Type B pancreatic cell (in vitro differentiated cells): ENCODE measurements at places on chromosomes 6 and 20.

DNA sequence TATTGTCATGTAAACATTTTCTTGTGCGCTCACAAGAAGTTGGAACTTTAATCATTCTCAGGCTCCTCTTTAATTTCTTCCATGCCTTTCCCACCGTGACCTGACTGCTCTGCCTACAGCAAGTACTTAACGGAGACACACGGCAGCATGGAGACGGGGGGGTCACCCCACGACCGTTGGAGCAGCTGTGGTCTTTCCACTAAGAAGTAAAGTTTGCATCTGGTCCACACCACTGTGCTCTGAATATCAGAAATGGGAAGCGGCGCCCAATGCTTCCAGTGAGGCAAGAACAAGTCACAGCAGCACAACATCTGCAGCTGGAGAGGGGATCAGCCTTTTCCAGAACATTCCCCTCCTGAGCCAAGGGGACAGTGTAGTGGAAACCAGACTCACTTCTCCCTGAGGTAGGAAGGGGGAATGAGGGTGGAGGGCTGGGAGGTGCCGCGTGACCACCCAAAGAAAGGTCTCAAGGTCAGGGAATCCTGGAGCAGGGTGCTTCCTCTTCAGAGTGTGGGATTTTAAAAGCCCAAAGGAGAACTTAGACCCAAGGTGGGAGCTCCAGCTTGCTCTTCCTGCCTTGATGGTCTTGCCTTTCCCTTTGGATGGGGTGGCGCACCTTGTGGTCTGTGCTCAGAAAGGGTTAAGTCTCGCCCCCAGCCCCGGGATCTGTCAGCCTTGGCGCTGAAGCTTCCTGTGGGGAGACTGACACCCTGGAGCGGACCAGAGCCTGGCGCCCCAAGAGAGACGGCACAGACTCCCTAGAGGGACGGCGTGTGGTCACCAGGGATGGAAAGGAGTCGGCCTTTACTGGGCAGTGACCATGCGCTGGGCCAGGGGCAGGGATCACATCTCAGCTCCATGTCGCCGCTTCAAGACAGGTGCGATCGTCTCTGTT lies 25.6 kb upstream of the SMOC2 start:
- H3K4me1 ChIP-seq = peaks cover 25% of the 10 kb centered on the region
- peaks cover 11% of the 10 kb centered on the region for H3K27me3 ChIP-seq
- no peak overlapping the region for H3K27ac ChIP-seq
- no peak overlapping the region for H3K4me3 ChIP-seq
- H3K36me3 ChIP-seq = no peaks in the 10 kb centered on the region
- no peak for DNase-seq

DNA sequence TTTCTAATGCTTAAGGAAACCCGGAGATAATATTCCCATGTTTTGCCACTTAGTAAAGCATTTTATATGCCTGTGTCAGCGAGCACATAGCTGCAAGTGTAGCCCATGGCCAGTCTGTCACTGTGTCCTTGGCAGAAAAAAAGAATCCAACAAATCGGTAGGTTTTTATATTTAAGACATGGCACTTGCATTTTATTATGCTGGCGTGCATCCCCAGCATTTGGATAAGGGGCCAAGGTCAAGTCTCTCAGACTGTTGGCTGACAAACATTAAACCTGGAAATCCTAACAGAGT lies 1.2 kb upstream of the ZNF184 start:
- H3K4me1 ChIP-seq = peaks cover 16% of the 10 kb centered on the region
- DNase-seq = no peak
- H3K36me3 ChIP-seq = peaks cover 14% of the 10 kb centered on the region
- H3K27me3 ChIP-seq = no peaks in the 10 kb centered on the region
- H3K4me3 ChIP-seq = peak overlapping the region; percentile 92

DNA sequence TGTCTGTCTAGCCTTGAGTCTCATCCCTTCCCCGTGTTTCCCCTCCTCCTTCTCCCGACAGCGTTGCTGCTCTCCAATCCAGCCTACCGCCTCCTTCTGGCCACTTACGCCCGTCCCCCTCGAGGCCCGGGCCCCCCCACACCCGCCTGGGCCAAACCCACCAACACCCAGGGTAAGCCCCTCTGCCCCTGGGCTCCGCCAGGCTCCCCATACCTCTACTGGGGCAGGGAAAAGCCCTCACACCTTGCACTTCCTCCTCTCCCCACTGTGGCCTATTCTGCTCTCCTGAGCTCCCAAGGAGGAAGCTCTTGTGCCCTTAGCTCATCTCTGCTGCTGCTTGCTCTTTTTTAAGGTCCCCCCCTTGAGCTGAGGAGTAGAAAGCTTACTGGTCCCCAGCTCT lies 11.0 kb downstream of the DDR1 start:
- peaks cover 17% of the 10 kb centered on the region for H3K36me3 ChIP-seq
- H3K4me3 ChIP-seq = no peak overlapping the region
- H3K27me3 ChIP-seq = no peaks in the 10 kb centered on the region
- peaks cover 7% of the 10 kb centered on the region for H3K4me1 ChIP-seq

GRCh38 chr6:138371720-138372119 lies 6.0 kb upstream of the SMIM28 start:
- peak overlapping the region; percentile 9 for H3K4me3 ChIP-seq
- peaks cover 10% of the 10 kb centered on the region for H3K4me1 ChIP-seq
- H3K27ac ChIP-seq = no peak overlapping the region
- no peaks in the 10 kb centered on the region for H3K36me3 ChIP-seq
- no peak for DNase-seq
- H3K27me3 ChIP-seq = no peaks in the 10 kb centered on the region

DNA sequence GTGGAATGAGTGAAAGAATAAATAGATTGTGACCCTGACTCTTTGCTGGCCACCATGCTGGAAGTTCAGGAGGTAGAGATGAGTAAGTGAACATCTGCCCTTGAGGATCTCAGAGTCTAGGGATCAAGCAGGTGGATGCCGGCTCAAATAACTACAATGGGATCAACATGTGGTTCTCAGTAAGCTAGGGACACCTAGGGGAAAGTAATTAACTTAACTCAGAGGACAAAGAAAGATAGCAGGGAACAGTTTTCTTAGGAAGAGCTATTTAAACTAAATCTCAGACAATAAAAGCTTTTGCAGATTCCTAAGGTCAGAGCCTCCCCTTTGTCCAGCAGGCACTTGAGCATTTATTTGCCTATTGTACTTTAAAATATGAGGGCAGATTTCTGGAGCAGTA lies 29.1 kb downstream of the SLC13A3 start:
- no peaks in the 10 kb centered on the region for H3K36me3 ChIP-seq
- H3K4me3 ChIP-seq = no peak overlapping the region
- no peaks in the 10 kb centered on the region for H3K4me1 ChIP-seq

- H3K27me3 ChIP-seq = peaks cover 40% of the 10 kb centered on the region
- no peak overlapping the region for H3K27ac ChIP-seq
- H3K36me3 ChIP-seq = no peaks in the 10 kb centered on the region
- DNase-seq = no peak
Measured at GRCh38 chr20:54355631-54356280, 119.6 kb upstream of the DOK5 start.

GRCh38 chr6:136611746-136612145 lies 61.5 kb upstream of the MAP7 start:
- H3K4me3 ChIP-seq = no peak overlapping the region
- peaks cover 12% of the 10 kb centered on the region for H3K4me1 ChIP-seq
- no peak for DNase-seq
- H3K36me3 ChIP-seq = peaks cover 4% of the 10 kb centered on the region
- no peaks in the 10 kb centered on the region for H3K27me3 ChIP-seq
- no peak overlapping the region for H3K27ac ChIP-seq

- peaks cover 15% of the 10 kb centered on the region for H3K27me3 ChIP-seq
- H3K4me1 ChIP-seq = peaks cover 12% of the 10 kb centered on the region
- H3K4me3 ChIP-seq = no peak overlapping the region
- DNase-seq = no peak
- peaks cover 5% of the 10 kb centered on the region for H3K36me3 ChIP-seq
Measured at GRCh38 chr6:165732696-165733488, 69.9 kb upstream of the PDE10A start.

GRCh38 chr6:128241216-128241615 lies 279.2 kb downstream of the PTPRK start:
- peaks cover 3% of the 10 kb centered on the region for H3K36me3 ChIP-seq
- H3K27ac ChIP-seq = no peak overlapping the region
- H3K27me3 ChIP-seq = no peaks in the 10 kb centered on the region

DNA sequence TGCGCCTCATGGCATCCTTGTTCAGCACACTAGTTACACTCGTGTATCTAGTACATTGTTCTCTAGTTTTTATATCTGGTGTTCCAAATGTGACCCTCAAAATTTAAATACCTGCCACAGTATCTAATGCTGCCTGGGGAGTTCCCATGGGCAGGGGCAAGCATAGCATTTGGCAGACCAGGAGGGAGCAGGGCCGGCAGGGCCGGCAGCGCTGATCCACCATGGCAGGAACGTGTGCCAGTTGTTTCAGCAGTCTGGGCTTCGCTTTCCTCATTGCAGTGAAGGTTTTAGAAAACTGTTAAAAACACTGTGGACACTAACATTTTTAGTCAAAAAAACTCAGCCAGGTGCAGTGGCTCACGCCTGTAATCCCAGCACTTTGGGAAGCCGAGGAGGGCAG lies 19.2 kb downstream of the NANP start:
- peaks cover 6% of the 10 kb centered on the region for H3K4me1 ChIP-seq
- H3K27me3 ChIP-seq = no peaks in the 10 kb centered on the region
- no peak overlapping the region for H3K4me3 ChIP-seq

DNA sequence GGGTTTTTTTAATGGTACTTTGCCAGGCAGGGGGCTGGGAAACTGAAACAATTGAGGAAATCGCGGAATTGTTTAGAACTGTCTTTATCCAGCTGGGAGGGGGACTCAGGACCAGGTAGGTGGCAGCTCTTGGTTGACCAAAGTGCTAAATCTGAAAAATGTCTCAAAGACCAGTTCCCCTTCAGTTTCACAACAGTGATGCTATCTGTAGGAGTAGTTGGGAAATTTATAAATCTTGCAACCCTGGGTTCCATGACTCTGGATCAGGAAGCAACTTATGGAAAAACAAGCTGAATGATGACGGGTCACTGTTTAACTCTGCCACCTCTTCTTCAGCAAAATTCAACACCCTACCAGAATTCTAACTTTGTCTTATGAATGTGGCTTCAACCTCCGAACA lies 99.7 kb downstream of the FAM50B start:
- no peak for DNase-seq
- no peaks in the 10 kb centered on the region for H3K4me1 ChIP-seq
- no peak overlapping the region for H3K4me3 ChIP-seq
- H3K27ac ChIP-seq = no peak overlapping the region
- peaks cover 15% of the 10 kb centered on the region for H3K27me3 ChIP-seq

- peaks cover 11% of the 10 kb centered on the region for H3K36me3 ChIP-seq
- no peak overlapping the region for H3K27ac ChIP-seq
- H3K4me1 ChIP-seq = no peaks in the 10 kb centered on the region
- H3K4me3 ChIP-seq = no peak overlapping the region
- H3K27me3 ChIP-seq = no peaks in the 10 kb centered on the region
Measured at GRCh38 chr6:347951-348859, 43.3 kb upstream of the IRF4 start.

DNA sequence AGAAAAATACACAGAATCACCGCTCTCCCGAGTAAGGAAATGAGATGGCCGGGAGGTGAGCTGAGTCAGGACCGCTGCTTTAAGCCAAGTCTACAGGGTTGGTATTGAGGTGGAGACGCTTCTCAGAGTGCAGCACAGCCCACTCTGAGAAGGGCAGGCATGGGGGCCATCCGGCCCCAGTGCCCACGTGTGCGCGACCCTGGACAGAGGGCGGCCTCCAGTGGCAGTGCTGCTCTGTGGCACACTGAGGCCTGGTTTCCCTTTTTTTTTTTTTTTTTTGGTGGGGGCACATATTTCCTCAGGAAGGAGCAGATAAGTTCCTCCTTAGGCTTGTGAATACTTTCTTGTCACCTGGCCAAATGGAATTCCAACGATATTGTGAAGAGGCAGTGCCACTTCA lies 88.8 kb downstream of the FOXC1 start:
- H3K4me1 ChIP-seq = peaks cover 40% of the 10 kb centered on the region
- no peak overlapping the region for H3K4me3 ChIP-seq
- peaks cover 4% of the 10 kb centered on the region for H3K36me3 ChIP-seq
- no peak for DNase-seq
- H3K27me3 ChIP-seq = peaks cover 3% of the 10 kb centered on the region
